ENCODE measurements at places on chromosomes 5 and 9.
A peak's percentile ranks its signal among the peaks of the same experiment; 100 is the strongest.

GRCh38 chr5:79318935-79319614, 83.1 kb downstream of the JMY start:
- no peak for DNase-seq

- no peak for DNase-seq
Observed at GRCh38 chr5:142976861-142977260, 206.7 kb downstream of the ARHGAP26 start.

DNA sequence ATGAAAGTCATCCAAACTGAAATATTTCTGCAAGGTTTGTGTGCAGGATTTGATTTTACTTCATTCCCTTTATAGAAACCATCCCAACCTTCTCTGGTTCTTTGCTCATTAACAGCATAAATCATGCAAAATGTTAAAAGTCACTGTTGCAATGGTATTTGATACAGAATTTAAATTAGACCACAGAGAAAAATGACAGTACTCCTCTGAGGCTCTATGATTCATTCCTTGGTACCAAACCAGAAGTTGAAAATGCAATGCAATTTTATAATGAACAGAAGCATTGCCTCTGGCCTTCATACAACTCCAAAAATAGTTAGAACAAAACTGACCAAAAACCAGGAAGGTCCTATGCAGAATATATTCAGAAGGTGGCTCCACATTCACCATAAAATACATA, 607.1 kb downstream of the TLE1 start:
- no peak for DNase-seq

DNA sequence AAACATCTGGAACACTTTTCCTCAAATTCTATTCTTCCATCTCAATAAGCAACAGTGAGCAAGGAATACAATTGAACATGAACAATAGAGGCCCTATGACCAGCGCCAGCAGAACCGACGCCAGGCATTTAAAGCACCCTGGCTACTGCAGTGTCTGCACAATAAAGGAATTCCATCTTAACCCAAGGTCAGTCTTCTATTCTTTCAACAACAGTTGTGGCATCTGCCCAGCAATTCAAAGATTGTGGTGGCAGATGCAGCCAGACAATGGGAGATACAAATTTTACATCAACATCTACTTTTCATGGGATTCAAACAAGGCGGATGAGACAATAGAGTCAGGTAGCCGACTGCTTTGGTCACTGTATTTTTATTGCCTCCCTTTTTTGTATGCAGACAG, 65.9 kb downstream of the ELL2 start:
- DNase-seq: no peak

DNA sequence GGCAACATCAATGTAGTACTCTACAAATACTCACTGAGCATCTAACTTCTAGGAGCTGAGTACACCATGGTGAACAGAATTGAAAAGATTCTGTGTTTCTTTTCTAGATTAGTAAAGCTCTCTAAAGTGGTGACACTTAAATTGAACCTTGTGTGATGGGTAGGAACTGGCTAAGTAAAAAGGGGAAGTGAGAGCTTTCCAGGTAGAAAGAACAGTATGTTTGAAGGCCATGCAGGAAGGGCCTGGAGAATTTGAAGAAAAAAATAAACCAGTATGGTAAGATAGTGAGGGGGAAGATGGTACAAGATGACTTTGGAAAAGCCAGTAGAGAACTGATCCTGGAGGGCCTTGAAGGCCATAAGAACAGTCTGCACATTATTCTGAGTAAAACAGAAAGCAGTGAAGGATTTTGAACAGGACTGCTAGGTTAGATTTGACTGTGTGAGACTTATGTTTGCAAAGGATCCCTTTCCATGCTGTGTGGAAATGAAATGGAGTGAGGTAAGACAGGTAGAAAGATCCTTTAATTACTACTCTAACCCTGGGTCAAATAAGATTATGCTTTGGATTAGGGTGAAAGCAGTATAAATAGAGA, 46.7 kb upstream of the UBQLN1 start:
- DNase-seq: no peak

DNA sequence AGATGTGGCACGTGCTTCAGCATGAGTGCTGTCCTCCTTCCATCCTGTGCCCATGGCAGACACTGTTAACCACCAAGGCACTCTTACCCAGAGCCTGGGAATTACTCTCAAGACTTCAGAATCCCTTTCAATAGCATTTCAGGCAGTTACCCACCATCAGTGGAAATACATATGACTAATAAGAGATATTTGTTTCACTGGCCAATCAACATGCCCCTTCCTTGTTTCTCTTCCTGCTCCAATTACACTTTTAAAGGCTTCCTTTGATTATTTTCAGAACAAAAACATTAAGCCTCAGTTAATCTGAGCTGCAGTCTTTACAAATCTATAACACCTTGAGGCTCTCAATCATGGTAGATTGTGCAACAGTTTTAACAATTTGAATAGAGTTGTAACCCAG, 70.8 kb downstream of the PRELID2 start:
- DNase-seq: no peak

- no peak for DNase-seq
Observed at GRCh38 chr9:99368341-99369326, 146.6 kb downstream of the SEC61B start.

DNA sequence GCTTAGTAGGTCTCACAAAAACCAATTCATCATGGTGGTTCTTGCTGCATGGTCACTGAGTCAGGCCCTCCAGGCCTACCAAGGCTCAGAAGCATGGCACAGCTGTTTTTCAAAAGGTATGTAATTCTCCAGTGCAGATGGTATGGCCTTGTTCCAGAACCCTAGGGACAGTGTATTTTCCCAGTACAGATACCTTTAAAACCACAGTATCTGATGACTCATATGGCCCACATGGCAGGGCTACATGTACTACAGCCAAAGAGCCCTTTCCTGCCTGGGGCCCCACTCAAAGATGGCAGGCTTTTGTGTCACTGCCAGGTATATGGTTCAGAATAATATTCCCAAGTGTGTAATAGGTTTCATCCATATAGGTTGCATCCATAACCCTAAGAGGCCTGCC, 16.5 kb downstream of the CSF2 start:
- no peak for DNase-seq

DNA sequence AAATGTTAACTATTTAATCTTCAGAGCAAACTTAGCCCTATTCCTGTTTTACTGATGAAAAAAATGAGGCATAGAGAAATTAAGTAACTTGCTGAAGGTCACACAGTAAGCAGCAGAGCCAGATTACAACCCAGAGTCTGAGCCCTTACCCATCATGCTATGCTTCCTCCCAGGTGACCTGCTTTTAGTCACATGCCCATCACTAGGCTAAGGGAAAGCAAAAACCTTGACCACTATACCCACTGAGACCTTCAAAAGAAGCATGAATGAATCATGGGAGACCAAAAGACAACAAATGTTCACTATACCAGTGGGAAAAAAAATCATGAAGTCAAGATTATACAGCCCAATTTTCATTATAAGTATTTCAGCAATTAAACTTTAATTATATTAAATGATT, 5.3 kb upstream of the HAUS6 start:
- no peak for DNase-seq

DNA sequence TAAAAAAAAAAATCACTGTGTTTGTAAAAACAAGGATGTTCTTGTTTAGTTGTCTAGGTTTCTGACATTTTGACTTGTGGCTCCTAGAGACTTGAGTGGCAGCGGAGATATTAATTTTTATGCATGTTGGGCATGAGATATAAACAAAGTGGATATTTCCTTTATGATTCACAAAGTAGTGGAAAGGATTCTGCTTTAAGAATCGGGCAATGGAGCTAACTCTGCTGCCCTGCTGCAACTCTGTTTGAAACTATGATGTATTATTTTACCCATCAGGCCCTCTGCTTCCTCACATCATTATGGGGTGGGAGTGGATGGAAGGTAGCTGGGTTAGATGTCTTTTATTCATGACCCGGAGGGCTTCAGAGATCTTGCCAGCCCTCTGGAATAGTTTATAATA, 94.1 kb upstream of the CD180 start:
- no peak for DNase-seq

GRCh38 chr9:127637322-127637847, 25.3 kb downstream of the STXBP1 start:
- DNase-seq: peak; percentile 48

DNA sequence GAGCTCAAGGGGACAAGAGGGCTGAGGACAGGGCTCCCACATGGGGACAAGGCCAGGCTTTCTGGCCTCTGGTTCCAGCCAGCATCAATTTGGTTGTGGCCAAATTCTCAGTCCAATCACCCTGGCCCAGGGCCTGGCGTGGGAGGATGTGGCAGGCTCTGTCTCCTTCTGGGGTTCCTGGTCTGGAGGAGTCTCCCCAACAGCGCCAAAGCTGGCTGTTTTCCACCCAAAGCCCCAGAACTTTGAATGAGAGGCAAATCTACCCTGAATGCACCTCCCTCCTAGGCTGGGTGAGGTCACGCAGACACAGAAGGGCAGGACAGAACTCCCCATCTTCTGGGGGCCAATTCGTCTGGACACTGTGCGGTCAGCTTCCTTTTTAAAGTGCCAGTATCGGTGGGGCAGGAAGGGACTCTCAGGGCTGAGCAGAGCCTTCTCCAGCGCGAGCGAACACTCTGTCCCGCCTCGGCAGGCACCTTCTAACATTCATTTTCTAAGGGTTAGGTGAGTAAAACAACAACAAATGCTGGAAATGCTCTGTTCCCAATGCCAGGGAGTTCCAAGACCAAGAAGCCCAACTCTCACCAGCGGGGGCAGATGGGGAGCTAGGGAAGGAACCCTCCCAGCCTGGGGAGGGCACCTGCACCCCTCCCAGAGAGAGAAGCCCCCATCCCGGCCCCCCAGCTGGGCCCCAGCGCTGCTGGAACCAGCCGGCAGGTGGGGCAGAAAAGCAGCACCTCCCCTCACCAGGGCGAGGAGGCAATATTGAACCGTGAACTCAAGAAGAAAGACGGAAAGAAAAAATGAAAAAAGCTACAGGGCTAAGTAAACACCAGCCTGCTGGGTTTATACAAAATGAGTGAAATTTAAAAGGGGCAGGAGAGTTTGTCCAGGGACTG, 3.7 kb upstream of the DPM2 start:
- no peak for DNase-seq

DNA sequence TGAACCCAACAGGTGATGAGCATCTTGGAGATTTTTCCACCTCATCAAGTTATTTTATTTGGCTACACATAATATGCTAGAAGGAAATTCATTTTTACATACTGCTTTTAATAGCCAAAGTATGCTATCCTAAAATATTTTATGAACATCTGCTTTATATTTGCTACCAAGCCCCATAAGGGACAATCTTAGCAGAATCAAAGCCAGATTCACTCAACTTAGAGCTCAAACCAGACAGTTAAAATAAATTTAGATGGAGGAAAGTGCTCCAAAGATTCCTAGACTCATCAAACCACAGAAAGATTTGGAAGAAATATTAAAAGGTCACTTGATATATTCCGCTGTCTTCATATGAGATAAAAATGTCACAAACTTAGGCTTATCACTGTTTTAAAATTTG, 637.1 kb upstream of the CCNG1 start:
- DNase-seq: no peak

- no peak for DNase-seq
Observed at GRCh38 chr5:176514244-176514950, 22.8 kb downstream of the RNF44 start.

DNA sequence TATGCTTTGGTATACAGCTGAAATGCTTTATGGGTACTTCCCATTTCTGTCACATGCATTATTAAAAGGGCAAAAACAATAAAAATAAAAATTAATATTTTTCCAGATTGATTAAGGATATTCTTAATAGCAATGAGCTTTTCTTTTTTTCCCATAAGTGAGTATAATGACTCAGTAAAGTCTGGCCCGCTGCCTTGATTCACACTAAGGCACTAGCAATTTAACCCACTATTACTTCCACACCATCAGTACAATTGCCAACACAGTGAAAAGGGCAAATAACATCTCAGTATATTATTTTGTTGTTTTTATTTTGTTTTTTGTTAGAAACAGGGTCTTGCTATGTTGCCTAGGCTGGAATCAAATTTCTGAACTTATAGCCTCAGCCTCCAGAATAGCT, 150.1 kb downstream of the RNF180 start:
- no peak for DNase-seq

Data from COR-L47 (cell line).